ENCODE measurements at places on chromosomes 2 and 18. TPM values are rescaled to one million over a fixed set of nuclear protein-coding genes. Genes with fewer than 3 reads are reported as not detected.
A peak's percentile ranks its signal among the peaks of the same experiment; 100 is the strongest.

- peaks cover 83% of the 10 kb centered on the region for H3K4me1 ChIP-seq
- peak overlapping the region; percentile 75 for H3K27ac ChIP-seq
- peak overlapping the region; percentile 84 for H3K4me3 ChIP-seq
- peaks cover 7% of the 10 kb centered on the region for H3K36me3 ChIP-seq
- H3K27me3 ChIP-seq: peaks cover 4% of the 10 kb centered on the region
- DNase-seq: no peak
Observed at GRCh38 chr2:239258248-239258647, 142.6 kb downstream of the HDAC4 start.

DNA sequence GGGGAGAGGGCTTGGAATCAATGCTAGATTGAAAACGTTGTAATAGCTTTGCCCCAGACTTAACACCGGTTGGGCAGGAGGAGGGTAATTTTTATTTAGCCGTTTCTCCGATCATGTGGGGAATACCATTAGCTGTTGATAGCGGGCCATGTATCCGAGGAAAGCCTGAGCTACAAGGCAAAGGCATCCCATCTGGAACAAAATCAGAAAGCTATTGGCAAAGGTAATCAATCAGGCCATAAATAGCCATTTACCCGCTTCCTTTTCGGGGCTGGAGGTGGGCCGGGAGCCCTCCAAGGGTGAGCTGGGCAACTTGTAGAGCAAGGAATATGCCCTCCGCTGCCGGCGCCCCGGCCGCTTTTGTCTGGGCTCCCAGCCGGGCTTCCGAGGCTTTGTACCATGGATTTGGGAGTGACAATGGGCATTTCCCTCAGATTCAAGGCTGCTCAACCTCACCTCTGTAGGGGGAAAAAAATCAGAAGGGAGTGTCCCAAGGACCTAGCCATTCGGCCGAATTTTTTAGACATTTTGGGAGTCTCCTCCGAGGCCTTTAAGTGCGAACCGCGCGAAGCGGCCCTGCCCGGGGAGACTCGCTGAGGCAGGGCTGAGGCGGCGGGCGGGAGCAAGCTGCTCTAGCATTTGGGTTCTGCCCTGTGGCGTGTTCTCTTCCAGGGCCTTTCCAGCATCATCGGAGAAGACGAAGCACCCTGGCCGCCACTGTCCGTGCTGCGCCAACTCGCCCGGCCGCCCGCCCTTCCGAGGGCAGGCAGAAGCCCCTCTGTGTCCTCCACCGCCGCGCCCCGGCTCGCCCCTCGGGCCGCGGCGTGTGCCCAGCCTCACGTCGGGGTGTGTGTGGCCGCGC lies 1.1 kb upstream of the HOXD9 start:
- peaks cover 11% of the 10 kb centered on the region for H3K4me1 ChIP-seq
- DNase-seq: no peak
- H3K36me3 ChIP-seq: peaks cover 9% of the 10 kb centered on the region
- H3K27me3 ChIP-seq: peaks cover 56% of the 10 kb centered on the region
- no peak overlapping the region for H3K27ac ChIP-seq

GRCh38 chr2:239292959-239293774 lies 107.7 kb downstream of the HDAC4 start:
- H3K4me3 ChIP-seq: no peak overlapping the region
- H3K36me3 ChIP-seq: no peaks in the 10 kb centered on the region
- peaks cover 53% of the 10 kb centered on the region for H3K4me1 ChIP-seq
- no peak for DNase-seq
- H3K27ac ChIP-seq: no peak overlapping the region

GRCh38 chr2:217010173-217010572 lies 150.3 kb upstream of the TNP1 start:
- H3K4me1 ChIP-seq: no peaks in the 10 kb centered on the region
- H3K4me3 ChIP-seq: no peak overlapping the region
- H3K27ac ChIP-seq: no peak overlapping the region
- H3K36me3 ChIP-seq: no peaks in the 10 kb centered on the region

GPR39 gene
- polyA plus RNA-seq: not detected

DNA sequence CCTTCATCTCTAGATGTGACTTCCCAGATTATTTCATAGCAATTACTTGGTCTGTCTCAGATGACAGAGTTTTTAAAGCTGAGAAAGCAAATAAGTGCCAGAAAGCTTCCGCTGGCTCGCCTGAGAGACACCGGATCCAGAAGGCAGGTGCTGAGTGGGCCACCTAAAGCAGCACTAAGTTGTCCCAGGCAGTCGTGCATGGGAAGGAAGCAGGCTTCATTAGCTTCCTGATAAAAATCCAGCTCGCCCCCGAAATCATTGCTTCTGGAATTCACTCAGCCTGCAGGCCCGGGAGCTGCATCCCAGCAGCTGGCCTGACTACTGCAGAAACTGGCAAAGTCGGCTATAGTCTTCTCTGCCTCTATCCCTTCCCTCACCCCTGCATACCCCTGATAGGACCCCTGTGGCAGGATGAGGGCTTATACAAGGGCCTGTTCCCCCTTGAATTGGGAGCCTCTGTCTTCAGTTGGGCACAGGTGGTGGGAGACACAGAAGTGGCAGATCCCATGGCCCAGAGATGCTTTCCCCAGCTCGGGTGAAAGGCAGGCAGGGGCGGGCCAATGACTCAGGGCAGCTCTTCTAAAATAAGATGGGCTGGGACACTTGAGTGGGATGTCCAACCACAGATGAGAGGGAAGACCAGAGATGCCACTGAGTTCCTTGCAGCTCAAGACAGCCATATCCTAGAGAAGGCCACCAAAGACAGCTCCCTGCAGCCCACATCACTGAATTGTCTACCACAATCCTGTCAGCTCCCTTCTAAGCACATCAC lies 262.4 kb upstream of the PKDCC start:
- peaks cover 2% of the 10 kb centered on the region for H3K27me3 ChIP-seq
- H3K27ac ChIP-seq: no peak overlapping the region
- no peaks in the 10 kb centered on the region for H3K36me3 ChIP-seq
- H3K4me1 ChIP-seq: no peaks in the 10 kb centered on the region
- DNase-seq: no peak

GALNT5 gene
- polyA plus RNA-seq: not detected

Data from immature natural killer cell (primary cell).